ENCODE measurements at places on chromosomes 2 and 18.

DNA sequence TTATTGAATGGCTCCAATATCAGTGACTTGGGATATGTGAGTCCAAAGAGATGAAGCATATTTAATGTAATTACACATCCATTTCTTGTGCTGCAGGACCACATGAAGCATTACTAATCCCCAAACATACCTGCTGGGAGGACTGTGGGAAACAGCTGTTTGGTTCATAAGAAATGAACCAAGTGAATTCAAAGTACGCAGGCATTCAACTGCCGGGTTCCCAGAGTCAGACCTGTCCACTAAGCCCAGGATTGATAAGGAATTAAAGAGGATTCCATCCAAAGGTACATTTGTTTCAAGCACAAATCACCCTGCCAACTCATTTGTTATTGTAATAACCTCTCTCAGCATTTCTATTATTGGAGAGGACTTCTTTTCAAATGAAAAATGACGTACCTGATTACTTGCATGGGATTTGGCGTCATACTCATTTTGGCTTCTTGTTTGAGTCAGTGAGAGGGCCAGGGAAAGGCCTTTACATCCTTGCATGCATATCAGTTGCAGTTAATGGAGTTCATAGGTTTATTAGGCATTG lies 230.7 kb downstream of the TXNL1 start:
- no peak for DNase-seq

DNA sequence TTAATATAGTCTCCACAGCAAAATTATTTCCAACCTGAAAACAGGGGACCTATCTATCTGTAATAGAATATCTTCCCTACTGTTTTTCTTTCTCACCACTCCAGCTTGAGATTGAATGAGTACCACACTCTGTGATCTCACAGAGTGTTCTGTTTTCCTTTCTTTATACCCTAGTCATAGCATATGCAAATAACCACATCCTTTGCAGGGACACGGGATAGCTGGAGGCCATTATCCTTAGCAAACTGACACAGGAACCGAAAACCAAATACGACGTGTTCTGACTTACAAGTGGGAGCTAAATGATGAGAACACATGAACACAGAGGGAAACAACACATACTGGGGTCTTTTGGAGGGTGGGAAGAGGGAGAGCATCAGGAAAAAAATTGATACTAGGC lies 224.7 kb downstream of the SLC8A1 start:
- no peak for DNase-seq

- DNase-seq: peak; percentile 26
Measured at GRCh38 chr2:45610281-45611019, 617 bp downstream of the SRBD1 start.

GRCh38 chr2:233092432-233093165 lies 32.5 kb downstream of the INPP5D start:
- DNase-seq: no peak

- no peak for DNase-seq
Measured at GRCh38 chr2:74504591-74504990, 2.9 kb downstream of the PCGF1 start.

DNA sequence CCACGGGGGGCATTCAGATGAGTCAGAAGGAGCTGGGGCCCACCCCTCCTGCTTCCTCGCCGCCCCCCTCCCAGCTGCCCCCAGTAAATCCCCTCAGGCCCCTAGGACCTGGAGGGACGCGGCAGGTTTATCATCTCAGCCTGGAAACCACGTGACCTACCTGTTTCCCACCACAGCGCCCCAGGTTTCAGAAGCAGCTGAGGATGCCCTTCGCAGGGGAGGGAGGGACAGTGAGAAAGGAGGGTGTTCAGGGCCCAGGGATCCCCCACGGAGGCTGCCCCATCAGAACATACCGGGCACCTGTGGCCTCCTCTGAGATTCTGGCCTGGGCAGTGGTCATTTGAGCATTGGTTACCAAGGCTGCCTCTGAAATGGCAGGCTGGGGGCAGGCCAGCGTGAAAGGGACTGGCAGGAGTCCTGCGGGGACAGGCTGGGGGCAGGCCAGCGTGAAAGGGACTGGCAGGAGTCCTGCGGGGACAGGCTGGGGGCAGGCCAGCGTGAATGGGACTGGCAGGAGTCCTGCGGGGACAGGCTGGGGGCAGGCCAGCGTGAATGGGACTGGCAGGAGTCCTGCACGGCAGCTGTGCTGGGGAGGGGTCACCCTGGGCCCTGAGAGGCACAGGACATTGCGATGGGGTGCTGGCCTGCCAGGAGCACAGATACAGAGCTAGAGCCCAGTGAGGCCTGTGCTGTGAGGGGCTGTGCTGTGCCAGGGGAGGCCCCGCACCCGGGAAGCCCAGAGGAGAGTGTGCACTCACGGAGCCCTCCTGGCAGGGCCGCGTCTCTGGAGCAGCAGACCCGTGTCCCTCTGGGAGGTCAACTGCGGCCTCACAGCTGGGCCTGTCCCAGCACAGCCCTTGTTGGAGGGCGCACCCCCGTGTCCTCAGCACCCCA lies 1.6 kb downstream of the NEU4 start:
- DNase-seq: no peak

- DNase-seq: no peak
Measured at GRCh38 chr2:9807056-9807455, 36.2 kb upstream of the TAF1B start.

GRCh38 chr2:74534411-74534810 lies 4.7 kb downstream of the HTRA2 start:
- DNase-seq: no peak

GRCh38 chr2:159475793-159476192 lies 140.6 kb downstream of the BAZ2B start:
- DNase-seq: no peak

- DNase-seq: no peak
Measured at GRCh38 chr2:108823286-108823685, 36.7 kb downstream of the CCDC138 start.

- DNase-seq: no peak
Measured at GRCh38 chr18:8943900-8944870, 158.3 kb upstream of the NDUFV2 start.

DNA sequence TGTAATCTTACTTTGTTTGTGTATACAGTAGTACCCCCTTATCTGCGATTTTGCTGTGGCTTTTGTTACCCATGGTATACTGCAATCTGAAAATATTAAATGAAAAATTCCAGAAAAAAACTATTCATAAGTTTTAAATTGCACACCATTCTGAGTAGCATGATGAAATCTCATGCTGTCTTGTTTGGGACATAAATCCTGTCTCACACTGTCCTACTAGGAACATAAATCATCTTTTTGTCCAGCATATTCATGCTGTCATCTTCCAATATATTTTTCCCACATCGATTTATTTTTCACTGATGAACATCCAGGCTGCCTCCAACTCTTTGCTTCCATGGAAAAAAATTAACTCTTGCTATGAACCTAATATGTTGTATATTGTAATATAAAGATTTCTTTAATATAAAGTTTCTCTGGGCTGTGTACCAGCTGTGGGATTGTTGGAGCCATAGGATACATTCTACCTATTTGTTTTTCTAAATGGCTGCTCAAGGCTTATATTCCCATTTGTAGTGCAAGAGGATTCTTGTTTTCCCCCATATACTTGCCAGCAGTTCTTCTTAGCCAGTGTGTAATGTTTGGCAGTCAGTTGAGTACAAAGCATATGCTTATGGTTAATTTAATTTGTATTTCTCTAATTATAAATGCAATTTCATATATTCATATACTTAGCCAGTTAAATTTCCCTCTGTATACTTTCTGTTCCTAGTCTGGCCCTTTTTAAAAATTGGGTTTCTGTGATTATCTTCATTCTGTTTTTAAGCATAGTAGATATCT lies 114.3 kb upstream of the MYO3B start:
- DNase-seq: no peak

- DNase-seq: no peak
Measured at GRCh38 chr18:46174342-46175041, 70.3 kb downstream of the HAUS1 start.

DNA sequence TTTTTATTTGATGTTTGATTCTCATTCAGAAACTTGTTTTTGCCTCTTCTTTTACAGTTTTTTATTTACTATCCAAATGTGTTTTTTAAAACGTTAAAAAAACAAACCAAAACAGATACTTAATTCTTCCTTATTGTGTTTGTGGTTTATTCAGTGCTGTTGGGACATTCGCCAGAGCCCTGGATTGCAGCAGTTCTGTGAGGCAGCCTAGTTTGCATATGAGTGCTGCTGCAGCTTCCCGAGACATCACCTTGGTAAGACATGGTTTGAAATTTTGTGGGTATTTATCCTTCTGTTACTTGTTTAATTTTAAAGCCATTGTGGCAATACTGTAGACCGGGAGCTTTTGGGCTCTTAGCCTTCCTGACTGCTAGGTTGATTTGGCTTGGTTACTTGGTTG lies 91.2 kb downstream of the MTA3 start:
- DNase-seq: no peak

- DNase-seq: no peak
Measured at GRCh38 chr18:29969876-29970275, 1072.7 kb downstream of the DSC3 start.

DNA sequence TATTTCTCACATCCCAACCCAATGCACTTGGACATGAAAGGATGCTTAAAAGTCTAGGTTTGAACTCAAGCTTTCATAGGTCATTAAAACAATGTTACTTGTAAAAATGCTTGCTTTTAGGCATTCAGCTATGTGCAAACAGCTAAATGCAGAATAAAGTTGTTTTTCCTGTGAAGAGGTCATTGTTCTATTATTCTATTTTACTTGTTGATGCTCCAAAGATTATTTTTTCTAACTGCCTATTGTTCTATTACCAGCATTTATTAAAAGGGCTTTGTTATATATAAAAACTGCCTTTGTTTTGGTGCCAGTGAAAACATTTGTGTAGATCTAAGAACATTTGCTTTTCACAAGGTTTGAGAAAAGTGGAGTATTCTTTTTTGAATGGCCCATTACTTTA lies 49.4 kb downstream of the TMEM178A start:
- DNase-seq: no peak

- DNase-seq: no peak
Measured at GRCh38 chr2:145813481-145813880, 1293.6 kb upstream of the ZEB2 start.

GRCh38 chr18:2894131-2894840 lies 47.5 kb downstream of the EMILIN2 start:
- no peak for DNase-seq

DNA sequence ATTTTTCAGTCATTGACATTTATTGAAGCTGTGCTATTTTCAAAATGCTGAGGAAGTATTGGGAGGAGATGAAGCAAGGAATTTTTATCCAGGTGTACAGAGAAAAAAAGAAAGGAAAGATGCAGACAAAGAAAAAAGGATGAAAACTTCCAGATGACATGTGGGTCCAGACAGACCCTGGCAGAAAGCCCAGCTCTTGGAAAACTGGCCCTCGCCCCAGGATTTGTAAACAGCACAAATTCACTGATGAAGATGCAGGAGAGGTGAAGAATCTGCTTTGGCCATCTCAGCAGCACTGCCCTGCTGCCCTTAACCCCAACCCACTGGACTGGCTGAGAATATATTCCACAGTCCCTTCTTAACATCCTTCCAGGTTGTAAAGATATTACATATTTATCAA lies 12.5 kb downstream of the TACR1 start:
- no peak for DNase-seq

DNA sequence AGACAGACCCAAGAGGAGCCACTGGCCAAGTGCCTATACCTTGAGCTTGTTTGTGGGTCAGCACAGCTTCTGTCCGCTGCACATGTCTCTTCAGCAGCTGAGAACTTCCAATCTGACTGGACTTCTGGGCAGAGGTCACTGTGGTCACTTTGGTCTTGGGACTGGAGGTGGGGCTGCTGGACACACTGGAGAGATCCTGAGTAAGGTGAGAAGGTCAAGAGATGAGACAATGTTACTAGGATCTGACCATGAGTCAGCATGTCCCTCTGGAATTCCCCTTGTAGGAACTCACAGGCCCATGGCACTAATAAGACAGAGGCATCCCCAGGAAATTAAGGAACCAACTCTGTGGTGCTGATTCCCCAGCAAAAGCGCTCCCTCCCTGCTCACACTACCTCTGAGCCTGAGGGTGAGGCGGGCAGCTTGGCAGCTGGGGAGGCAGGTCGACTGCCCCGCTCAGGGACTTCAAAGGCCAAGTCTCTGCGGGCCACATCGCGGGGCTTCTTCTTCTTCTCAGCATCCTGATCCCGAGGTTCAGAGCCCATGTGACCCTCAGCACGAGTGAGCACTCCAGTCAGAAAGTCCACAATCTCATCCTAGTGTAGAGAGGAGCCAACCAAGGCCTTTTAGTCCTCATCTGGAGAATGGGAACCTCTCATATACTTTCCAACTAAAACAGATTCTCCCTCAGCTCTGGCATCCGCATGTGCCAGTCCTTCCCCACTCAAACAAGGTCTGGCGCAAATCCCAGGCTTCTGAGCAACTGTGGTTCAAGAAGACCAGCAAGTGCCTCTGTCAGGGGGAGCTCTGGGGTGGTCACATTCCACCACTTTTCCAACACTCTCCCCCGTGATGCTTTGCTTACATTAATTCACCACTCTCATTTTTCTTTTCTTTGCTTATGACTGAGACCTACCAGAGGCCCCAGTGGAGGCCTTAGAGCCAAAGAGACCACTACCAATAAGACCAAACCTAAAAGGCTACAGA lies 29.4 kb downstream of the KANSL3 start:
- DNase-seq: no peak

GRCh38 chr18:66325251-66325650 lies 278.6 kb downstream of the CDH19 start:
- DNase-seq: no peak

- no peak for DNase-seq
Measured at GRCh38 chr2:85355073-85355410, 473 bp downstream of the ELMOD3 start.

DNA sequence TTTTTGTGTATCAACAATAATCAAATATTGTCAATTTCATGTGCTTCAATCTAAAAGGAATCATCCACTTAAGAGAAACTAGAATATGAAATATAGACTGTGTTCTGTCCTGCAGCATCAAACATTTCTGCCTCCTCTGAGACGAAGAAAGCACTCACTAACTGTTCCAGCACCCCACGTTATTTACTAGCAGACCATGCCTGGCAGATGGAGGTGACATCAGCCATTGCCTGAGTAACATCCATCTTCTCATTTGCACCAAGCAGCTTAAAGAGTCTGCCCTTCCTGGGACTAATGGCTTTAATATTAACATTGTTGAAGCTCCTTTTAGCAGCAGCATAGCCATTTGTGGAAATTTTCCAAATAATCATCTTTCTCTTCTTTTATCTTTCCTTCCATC lies 25.7 kb downstream of the SGPP2 start:
- DNase-seq: no peak

GRCh38 chr18:10269261-10269660 lies 185.2 kb upstream of the APCDD1 start:
- no peak for DNase-seq

- DNase-seq: no peak
Measured at GRCh38 chr18:67608191-67608590, 91.7 kb upstream of the DSEL start.

DNA sequence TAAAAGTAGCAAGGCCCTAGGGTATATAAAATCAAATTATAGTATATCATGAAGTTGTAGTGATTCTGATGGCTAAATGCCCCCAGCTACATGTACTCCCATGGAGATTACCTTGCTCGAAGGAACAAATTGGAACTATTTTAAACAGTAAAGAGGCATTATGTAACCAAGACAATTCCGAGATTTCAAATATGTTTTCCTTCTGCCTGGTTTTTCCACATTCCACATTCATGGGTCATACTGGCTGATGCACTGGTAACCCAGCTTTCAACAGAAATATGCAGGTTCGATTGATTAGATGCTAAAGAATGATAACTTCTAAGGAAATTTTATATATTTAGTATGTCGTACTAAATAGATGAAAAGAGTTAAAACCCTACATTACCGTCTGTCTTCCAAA lies 62.3 kb upstream of the MGAT4A start:
- no peak for DNase-seq

All from LNCaP clone FGC (cell line).